Epithelial cell of proximal tubule (primary cell): ENCODE measurements at places on chromosomes 2 and 18. TPM values are rescaled to one million over a fixed set of nuclear protein-coding genes. Genes with fewer than 3 reads are reported as not detected.

The SERPINB4 gene
- total RNA-seq: not detected in 2 replicates

The TEX44 gene
- total RNA-seq: not detected in 2 replicates

The RBM44 gene
- 0.14 and 0.75 TPM in 2 replicates for total RNA-seq

The SULT1C4 gene
- 22.9 and 50.1 TPM in 2 replicates for total RNA-seq

The CDK15 gene
- total RNA-seq: 2.3 and 6.4 TPM in 2 replicates

The CYP1B1 gene
- 5.4 and 17.5 TPM in 2 replicates for total RNA-seq

The ACADL gene
- 0.17 and 0.51 TPM in 2 replicates for total RNA-seq
